Stimulated activated CD8-positive, alpha-beta memory T cell treated with anti-CD3 and anti-CD28 coated beads, Interleukin-4, amount 100 ng/mL, for 4 hours (primary cell): ENCODE measurements at places on chromosomes 16 and 17.

GRCh38 chr17:17204635-17205231 lies 1.4 kb downstream of the PLD6 start:
- DNase-seq, result no peak

- no peak for DNase-seq
Measured at GRCh38 chr17:40343219-40344119, 21.1 kb downstream of the GJD3 start.

DNA sequence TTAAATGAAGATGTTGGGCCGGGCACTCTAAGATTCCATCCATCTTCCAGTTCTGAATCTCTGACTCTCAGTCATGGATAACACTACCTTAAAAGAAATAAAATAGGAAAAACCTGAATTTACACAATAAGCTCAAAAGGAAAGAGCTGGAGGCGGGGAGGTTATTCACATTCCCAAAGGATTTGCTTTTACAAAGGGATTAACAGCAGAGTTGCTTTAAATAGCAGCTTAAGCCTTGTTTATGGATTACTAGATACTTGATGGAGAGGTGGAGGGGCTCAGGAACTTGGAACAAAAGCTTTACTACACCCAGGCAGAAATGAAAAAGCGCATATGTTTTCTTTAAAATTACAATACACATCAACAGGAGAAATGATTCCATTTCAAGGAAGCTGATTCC lies 84.5 kb downstream of the XYLT1 start:
- no peak for DNase-seq

DNA sequence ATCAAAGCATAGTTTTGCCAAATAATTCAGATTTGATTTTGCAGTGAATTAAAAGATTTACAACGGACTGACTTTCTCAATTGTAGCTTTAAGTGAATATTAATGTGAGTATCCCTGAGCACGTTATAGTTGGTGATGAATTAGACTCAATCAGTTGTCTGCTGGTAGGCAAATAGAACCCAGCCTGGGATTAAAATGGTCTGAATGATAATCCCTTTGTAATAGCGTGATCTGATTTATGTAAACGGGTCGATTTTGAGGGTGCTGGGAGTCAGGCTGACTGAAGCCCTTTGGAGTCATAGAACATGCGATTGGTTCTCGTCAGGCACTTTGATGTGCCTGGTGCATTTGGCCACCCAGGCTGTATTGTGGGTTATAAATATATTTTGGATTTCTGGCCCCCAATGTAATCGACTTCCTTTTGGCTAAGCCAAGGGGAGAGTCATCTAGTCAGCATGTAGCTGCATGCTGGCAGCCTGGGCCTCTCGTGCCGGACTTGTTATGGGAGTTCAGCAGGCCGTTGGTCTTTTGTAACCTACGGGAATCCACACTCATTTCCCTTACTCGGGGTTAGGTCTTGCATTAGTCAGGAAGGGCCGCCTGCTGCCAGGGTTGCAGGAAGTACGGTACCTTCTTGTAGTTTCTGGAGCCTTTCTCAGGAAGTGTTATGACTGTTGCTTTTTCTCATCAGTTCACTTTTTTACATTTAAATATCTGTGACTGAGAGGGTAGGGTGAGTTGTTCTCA lies 5.4 kb downstream of the PGS1 start:
- no peak for DNase-seq

- no peak for DNase-seq
Measured at GRCh38 chr17:10398352-10398751, 23.4 kb downstream of the MYH8 start.

- DNase-seq, result no peak
Measured at GRCh38 chr17:31509805-31510177, 118.3 kb downstream of the RAB11FIP4 start.

- no peak for DNase-seq
Measured at GRCh38 chr16:83648347-83648746, 159.4 kb upstream of the HSBP1 start.

GRCh38 chr17:37483311-37484039 lies 6.2 kb upstream of the DUSP14 start:
- DNase-seq, result no peak

DNA sequence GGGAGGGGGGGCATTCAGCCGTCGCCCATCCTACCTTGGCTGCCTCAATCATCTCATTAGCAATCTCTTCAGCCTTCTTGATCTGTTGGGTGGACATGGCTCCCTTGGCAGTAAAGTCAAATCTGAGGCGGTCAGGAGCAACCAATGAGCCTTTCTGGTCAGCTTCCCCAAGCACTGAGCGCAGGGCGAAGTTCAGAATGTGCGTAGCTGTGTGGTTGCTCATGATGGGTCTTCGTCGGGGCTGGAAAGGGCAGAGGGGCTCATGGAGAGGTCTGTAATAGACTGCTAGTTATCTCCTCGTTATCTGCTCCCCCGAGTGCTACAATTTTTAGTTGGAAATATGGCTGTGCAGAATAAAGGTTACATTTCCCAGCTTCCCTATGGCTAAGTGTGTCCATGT lies 7.2 kb upstream of the EXOSC6 start:
- DNase-seq, result no peak

DNA sequence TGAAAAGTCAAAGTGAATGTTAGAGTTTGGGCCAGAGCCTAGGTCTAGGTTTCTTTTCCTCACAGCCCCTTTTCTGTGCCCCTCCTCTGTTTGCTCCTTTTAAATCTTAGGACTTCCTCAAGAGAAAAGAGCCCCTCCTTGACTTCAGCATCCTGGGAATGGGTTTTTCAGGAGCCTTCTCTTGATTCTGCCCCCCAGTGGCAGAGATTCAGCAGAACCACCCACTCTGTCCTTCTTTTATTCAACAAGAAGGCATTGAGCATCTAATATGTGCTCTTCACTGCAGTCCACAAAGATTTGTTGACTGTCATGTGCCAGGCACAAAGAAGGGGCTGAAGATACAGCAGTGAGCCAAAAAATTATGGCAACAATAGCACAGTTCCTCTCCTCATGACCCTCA lies 270.8 kb upstream of the CDH5 start:
- no peak for DNase-seq

GRCh38 chr17:12637015-12637414 lies 28.7 kb upstream of the MYOCD start:
- no peak for DNase-seq

DNA sequence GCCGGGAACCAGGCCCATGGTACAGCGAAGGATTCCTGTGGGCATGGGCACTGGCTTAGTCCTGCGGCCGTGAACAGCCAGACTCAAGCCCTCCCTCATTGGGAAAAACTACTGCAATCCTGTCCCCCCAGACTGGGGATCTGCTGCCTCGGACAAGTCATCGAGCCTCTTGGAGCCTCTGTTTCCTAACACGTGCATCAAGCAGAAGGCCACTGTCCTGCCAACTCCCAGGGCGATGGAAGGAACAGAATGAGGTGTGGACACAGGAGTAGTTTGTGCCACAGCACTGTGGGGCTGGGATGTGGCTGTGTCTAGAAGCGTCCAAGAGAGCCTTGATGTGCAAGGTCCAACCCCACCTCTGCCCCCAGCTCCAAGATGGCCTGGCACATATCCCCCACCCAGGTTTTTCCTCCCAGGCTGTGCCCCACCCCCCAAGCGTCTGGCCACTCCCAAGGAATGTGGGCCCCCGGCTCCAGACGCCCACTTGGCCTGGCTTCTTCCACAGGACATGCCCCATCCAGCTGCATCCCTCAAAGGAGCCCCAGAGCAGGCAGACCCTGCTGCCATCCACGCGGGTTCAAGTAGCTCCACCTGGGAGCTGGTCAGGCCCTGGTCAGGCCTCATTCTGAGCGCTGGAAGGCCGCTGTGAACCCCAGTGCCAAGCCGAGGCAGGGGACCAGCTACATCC lies 3.4 kb downstream of the CAMKK1 start:
- no peak for DNase-seq

DNA sequence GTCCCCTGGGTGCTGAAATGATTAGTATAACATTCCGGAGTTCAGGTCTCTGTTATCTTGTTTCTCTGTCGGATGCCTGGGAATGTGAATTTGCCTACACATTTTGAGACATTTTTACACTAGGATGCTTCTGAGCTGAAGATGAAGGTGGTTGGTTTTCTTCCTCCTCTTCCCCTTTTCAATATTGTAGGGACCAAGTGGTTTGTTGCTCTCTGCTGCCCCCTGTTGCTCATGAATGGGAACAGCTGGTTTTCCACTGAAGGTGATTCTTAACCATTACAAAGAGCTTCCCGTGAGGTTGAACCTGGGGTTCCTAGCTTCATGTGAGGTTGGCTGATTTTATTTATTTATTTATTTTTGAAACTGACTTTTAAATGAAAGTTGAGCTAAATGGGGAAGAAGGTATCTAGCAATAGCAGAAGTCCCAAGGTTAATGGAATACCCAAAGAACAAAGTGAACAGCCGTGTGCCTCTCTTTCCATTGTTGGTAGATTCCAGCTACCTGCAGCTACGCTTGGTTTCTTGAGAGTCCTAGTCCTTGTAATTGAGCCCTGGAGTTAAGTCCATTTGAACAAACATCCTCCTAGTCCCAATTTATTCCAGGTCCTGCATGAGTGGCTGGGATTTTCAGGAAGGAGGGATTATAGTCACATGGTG lies 983.9 kb upstream of the EEF2KMT start:
- no peak for DNase-seq
